ENCODE measurements at places on chromosomes 5 and 9.

GRCh38 chr5:78803353-78803752, 154.8 kb upstream of the LHFPL2 start:
- DNase-seq: no peak

GRCh38 chr5:133688391-133688790, 76.0 kb upstream of the FSTL4 start:
- no peak for DNase-seq

DNA sequence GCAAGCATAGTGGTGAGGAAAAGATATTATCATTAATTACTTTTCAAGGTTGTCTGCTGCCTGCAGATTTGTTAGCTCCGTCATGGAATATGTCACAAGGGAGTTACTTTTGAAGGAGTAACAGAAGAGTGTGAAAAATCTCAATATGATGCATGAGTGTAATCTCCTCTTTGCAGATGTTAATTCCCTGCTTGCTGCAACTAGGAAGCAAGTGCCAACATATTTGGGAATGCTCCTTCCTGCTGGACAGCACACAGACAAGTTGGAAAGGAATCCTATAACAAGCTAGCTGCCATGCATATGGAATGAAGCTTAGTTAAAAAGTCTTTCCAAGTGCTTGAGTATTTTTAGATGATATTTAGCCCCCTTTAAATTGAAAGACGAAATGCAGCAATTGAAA, 2023.6 kb upstream of the CDH6 start:
- no peak for DNase-seq

DNA sequence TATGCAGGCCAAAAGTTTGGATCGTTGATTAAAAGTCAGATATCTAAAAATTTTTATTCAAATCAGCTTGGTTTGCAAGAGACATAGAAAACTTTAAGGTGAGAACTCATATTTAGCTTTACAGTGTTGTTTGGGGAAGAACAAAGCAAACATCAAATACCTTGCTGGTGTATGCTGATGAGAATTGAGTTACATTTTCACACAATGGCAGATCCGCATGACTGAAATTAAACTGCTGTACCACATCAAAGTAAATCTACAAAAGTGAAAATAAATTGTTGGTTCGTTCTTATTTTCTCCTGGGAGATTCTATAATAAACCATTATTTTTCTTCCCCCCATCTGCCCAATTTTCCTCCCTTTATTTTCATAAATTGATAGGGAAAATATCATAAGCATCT, 198.2 kb upstream of the PCSK5 start:
- DNase-seq: no peak

- no peak for DNase-seq
Observed at GRCh38 chr9:120210274-120210673, 369.7 kb downstream of the CDK5RAP2 start.

- DNase-seq: peak; percentile 54
Observed at GRCh38 chr9:117823576-117823975, 119.4 kb downstream of the TLR4 start.

GRCh38 chr5:143733665-143734455, 78.1 kb upstream of the HMHB1 start:
- DNase-seq: peak; percentile 61

GRCh38 chr9:98639133-98639532, 69.6 kb downstream of the GABBR2 start:
- no peak for DNase-seq

DNA sequence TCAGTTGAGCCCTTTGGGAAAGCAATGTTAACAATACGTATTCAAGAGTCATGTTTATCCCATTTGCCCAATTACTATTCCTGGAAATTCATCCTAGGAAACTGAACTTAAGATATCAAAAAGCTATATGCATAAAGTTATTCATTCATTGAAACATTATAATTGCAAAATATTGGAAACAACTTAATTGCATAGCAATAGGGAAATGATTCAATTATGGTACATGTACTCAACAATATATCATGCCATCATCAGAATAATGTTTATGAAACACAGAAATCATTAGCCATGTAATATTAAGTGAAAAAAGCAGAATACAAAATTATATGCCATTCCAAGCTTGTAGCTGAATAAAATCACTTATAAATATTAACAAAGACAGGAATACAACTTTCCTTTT, 35.3 kb downstream of the ABCA1 start:
- DNase-seq: peak; percentile 80

DNA sequence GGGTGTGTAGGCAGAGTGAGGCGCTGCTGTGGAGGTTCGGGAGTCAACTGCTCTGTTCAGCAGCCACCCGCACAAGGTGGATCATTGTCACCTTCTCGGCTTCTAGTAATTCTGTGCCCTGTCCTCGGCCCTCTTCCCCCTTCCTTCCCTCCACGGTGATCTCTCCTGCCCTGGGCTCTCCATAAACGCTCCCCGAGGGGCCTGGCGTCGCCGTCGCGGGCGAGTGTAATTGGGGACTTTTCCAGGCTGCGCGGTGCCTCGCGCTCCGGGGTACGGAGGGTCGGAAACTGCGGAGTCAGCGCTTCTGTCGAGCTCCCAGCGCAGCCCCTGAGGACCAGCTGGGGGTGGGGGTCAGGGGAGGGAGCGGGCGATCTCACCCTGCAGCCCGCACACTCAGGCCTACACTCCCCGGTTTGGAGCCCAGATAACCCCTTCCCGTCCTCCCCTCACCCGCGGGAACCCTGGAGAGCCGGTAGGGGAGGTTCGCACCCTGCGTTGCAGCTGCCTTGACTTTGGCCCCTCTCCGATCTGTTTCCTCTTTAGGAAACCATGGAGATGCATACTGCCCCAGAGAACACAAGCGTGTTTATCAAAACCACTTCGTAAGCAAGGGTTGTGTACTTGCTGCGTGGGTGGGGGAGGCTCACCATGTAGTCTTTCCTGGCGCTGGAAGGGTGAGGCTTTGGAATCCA, 188.3 kb upstream of the ZNF618 start:
- peak; percentile 9 for DNase-seq

DNA sequence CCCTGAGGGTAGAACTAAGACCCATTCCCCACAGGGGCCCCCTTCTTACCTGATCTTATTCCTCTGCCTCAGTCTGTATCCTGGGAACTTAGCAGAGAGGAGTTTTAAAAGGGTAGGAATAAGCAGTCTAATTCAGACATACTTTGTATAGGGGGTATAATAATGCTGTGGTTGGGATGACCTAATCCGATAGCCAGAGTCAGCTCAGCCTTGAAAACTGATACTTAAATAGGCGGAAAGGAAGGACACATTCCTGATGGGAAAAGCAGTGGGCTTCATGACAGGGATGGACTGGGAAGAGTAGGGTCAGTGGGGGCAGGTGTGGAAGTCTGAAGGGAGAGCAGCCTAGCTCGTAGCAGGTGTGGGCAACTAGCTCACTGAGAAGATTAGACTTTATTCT, 52.2 kb upstream of the TESK1 start:
- no peak for DNase-seq

GRCh38 chr5:66660396-66660795, 64.2 kb downstream of the MAST4 start:
- DNase-seq: no peak

GRCh38 chr5:1874348-1874747, 8.4 kb downstream of the IRX4 start:
- no peak for DNase-seq

DNA sequence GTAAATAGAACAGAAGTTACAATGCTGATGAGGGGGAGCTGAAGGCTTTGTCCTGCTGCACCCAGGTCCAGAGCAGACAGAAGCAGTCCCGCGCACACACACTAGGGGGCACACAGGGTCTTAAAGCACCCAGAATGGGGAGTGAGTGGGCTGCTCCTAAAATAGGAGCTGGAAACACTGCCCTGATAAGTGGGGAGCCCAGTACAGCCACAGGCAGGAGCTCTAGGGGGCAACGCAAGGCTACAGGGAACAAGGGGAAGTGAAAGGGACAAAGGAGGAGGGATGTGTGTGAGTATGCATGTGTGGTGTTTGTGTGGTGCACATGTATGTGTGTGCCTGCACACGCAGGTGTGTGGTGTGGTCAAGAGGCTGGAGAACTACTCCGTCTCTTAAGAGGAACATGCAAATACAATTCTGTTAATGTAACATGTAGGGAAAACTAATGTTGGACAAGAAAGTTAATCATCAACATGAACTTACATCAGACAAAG, 191.5 kb downstream of the ROR2 start:
- peak; percentile 71 for DNase-seq

DNA sequence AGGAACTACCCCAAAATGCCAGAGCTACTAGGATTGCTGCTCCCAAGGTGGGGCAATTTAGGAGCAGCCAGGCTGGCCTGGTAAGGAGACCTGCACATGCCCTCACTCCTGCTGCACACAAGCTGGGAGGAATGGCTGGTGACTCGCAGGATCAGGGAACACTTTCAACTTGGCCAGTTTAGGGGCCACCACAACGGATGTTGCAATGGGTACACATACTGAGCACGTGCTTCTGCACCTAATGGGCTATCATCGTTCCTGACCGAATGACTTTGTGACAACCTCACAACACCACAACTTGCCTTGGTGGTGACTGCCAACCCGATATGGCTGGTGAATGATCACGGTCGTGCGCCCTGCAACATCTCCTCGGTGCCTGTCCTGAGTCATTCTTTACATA, 172.0 kb downstream of the ROR2 start:
- DNase-seq: no peak

DNA sequence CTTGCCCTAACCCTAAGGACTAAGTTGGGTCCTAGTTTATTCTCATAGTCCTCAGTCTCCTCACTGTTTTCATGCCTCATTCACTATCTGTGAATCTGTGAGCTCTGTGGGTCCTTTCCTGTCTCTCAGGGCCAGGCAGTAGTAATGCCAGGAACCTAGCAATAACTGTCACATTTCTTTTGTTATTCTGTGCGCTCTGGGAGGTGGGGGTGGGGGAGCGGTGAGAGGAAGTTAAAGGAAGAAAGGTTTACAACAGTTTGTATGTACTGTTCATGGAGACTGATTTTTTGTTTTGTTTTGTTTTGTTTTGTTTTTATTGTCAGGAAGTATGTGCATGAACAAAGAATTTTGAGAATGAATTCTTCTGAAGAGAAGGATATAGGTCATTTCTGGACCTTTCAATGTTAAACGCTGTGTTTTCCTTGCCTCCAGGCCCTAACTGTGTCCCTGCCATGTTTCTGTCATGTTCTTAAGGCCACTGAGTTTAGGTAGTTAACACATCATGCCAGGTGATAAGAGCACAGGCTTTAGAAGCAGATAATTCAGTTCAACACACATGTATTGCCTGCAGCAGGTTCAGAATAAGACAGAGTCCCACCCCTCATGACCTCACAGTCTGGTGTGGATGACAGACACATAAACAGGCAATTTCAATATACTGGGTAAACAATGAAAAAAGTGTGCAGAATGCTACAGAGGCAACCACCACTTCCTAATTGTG, 13.3 kb upstream of the FEM1C start:
- no peak for DNase-seq

DNA sequence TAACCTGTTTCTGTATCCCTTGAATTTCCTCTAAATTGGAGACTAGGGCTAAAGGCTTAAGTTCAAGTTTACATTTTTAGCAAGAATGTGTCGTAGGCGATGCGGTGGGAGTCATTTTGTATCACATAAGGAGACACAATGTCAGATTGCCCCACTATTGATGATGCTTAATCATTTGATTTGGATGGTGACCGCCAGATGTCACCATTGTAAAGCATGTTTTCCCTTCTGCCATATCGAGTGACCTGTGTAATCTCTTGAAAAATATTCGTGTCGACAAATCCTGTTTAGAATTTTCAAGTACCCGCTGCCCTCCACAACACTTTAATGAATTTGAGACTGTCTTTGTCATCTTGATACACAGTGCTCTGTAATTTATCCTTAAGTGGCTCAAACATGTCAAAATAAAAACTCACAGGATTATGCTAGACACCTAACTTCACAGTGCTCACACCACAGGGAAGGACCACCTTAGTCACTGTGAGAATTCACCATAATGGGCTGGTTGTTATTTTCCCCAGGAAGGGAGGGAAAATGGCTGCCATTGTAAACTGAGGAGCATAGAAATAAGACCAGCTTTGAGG, 34.5 kb upstream of the SLC46A2 start:
- DNase-seq: peak; percentile 54

DNA sequence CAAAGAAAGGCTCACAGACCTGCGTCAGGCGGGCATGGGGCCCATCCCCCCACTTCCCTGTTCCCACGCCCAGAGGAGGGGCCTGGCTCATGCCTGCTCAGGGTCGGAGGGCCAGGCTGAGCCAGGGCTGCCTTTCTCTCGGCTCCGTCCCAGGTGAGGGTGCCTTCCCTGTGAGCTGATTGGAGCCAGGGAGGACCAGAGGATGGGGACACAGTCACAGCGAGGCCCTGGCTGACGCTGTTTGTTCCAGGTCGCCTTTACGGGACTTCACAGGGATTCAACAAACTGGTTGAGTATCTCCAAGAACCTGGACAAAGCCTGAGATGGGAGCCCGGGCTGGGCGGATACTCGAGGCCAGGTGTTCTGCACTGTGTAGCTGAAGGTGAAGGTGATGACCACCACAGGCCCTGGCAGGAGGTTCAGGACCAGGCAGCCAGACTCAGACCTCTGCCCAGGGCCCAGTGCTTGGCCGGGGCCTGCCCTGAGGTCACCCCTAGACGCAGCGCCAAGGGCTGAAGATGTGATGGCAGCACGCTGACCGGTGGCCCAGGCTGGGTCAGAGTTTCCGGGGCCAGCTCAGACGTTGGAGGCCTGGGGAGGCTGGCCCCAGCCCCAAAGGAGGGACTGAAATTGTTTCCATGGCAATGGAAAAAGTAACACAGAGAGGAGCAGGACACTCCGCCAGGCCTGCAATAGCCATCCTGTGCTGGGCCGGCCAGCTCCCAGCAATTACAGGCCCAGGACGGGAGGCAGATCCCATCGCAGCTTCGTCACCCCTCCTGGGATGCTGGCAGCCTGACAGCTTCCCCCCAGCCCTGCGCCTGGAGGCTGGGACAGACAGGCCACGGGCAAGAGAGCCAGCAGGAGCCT, 65.3 kb upstream of the ADAMTS2 start:
- no peak for DNase-seq

DNA sequence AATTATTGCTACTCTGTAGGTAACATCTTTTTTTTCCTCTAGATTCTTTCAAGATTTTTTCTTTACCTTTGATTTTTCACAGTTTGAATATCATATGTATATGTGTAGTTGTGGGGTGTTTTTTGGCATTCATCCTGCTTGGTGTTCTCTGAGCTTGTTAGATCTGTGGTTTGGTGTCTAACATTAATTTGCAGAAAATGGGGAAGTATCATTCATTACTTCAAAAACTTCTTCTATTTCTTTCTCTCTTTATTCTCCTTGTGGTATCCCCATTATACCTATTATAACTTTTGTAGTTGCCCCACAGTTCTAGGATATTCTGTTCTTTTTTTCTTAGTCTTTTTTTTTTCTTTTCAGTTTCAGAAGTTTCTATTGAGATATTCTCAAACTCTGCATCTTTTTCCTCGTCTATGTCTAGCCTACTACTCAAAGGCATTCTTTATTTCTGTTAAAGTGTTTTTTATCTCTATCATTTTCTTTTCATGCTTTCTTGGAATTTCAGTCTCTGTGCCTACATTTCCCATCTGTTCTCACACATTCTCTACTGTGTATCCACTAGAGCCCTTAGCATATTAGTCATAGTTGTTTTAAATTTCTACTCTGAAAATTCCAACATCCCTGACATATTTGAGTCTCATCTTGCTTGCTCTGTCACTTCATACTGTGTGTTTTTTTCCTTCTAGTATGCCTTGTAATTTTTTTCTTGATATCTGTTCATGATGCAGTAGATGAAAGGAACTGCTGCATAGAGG, 60.1 kb upstream of the GNA14 start:
- DNase-seq: no peak

- no peak for DNase-seq
Observed at GRCh38 chr9:100394032-100394695, 32.8 kb upstream of the MSANTD3 start.

GRCh38 chr9:20582150-20582549, 40.1 kb downstream of the MLLT3 start:
- no peak for DNase-seq

All from suppressor macrophage treated with lipopolysaccharide for 1 hour (primary cell).